ENCODE measurements at places on chromosomes 6 and 20. TPM values are rescaled to one million over a fixed set of nuclear protein-coding genes. Genes with fewer than 3 reads are reported as not detected.

TAPBP gene
- 61.6 TPM for total RNA-seq

UBD gene
- total RNA-seq, result not detected

- peak; percentile 23 for DNase-seq
Observed at GRCh38 chr6:136782021-136782770, 10.1 kb downstream of the MAP3K5 start.

DNA sequence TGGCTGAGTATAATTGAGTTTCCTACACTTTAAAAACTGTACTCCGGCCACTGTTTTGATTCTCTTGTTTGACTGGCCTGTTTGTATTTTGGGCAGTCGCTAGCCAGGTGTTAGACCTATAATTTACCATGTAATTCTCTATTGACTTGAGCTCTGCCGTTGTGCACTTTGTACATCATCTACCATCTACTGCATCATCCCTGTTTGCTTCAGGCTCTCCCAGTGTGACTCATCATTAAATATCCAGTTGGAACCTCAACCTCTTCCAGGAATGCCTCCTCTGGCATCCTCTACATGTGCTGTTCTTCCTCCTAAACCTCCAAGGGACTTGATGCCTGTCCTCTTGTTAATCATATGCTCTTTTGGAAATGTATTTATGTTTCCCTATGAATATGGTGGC, 72.3 kb downstream of the FARS2 start:
- peak; percentile 37 for DNase-seq

DNA sequence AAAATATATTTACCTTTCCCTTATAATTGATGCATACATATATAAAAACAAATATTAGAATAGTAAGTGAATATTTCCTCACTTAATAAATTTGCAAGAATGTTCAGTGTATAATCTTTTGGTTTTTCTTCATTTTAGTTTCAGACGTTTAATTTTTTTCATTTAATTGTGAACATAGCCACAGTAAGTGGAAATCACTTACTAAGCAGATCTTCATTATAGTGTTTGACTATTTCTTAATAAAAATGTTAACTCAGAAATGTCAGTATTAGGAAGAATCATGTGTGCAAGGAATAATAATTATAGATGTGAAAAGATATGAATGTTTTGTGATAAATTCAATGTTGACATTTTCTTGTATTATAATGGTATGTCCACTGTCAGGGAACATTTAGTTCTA, 27.4 kb downstream of the STXBP5 start:
- DNase-seq, result no peak

- peak; percentile 62 for DNase-seq
Observed at GRCh38 chr20:62815066-62815991, 1.5 kb upstream of the COL9A3 start.

- no peak for DNase-seq
Observed at GRCh38 chr6:40946738-40947301, 92.2 kb downstream of the UNC5CL start.

ZNF292 gene
- total RNA-seq, result 13.9 TPM

DNA sequence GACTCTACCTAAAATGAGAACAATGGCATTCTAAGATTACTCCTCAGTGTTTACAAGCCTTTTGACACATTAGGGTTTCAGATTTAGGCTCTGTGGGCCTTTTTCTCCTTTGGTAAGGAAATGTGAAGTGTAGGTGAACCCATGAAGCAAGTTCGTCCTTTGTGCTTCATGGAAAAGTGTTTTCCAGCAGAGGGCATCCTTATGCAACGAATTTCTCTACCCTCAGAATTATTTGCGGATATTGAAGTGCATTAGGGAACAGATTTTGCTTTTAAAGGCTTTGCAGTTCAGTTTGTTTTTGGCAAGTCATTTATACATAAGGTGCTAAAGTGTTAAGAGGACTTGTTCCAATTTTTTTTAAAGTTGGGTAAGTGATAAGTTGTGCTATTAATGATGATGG, 55.7 kb upstream of the FERMT1 start:
- DNase-seq, result peak; percentile 31

HEY2 gene
- not detected for total RNA-seq

GRCh38 chr20:46230801-46231282, 77.5 kb downstream of the CDH22 start:
- DNase-seq, result peak; percentile 53

GRCh38 chr6:39210450-39210849, 18.8 kb downstream of the KCNK5 start:
- no peak for DNase-seq

PSORS1C2 gene
- total RNA-seq, result not detected

DNA sequence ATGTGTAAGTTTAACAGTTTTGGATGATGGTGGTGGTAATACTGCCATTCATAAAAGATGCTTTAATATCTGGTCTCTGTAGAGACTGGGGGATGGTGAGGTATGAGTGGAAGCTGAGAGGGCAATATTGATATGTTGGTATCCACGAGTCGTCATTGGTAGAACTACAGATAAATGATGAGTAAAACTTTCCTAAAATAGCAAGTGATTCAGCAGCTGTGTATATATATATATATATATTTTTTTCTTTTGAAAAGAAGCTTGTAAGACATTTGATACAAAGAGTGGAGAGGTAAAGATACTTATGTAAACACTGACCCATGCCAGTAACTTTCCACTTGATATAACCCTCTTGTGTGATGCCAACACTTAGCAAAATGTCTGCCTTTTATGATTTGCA, 41.7 kb upstream of the CITED2 start:
- DNase-seq, result no peak

- no peak for DNase-seq
Observed at GRCh38 chr6:21222656-21223055, 370.9 kb upstream of the SOX4 start.

GRCh38 chr20:58148891-58149290, 79.6 kb downstream of the ANKRD60 start:
- DNase-seq, result no peak

GRCh38 chr6:99940582-99940981, 53.4 kb downstream of the MCHR2 start:
- no peak for DNase-seq

DNA sequence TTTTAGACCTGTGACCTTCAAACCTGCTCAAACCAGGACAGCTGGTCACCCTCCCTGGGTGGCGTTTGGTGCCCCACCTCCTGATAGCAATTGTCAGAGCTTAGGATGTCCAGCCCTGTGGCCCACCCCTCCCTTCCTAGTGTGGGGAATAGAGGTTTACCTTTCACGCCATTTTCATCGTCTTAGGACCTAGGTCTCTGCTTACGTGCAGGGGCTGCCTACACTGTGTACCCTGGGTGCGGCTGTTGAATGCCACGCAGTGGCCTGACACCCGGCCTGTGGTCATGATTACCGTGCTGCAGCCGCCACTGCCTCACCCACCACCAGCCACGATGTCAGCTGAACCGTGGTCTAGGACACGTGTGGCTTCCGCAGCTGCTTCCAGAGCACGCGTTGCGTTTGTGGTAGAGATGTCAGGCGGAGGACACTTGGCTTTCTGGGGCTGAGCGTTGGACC, 157.3 kb downstream of the DTNBP1 start:
- DNase-seq, result no peak

DNA sequence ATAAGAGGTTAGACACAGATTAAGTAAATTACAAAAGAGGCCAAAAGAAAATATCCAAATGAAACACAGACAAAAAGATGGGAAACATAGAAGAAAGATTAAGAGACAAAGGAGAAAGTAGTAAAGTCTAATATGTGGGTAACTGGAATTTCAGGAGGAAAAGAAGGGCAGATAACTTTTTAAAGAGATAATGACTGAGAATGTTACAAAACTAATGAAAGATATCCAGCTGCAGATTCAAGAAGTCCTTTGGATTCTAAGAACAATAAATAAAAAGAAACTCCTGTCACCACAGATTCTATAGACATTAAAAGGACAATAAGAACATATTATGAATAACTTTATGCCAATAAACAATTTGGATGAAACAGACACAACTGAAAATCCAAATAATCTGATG, 90.1 kb downstream of the WASF1 start:
- no peak for DNase-seq

IL17F gene
- not detected for total RNA-seq

DNA sequence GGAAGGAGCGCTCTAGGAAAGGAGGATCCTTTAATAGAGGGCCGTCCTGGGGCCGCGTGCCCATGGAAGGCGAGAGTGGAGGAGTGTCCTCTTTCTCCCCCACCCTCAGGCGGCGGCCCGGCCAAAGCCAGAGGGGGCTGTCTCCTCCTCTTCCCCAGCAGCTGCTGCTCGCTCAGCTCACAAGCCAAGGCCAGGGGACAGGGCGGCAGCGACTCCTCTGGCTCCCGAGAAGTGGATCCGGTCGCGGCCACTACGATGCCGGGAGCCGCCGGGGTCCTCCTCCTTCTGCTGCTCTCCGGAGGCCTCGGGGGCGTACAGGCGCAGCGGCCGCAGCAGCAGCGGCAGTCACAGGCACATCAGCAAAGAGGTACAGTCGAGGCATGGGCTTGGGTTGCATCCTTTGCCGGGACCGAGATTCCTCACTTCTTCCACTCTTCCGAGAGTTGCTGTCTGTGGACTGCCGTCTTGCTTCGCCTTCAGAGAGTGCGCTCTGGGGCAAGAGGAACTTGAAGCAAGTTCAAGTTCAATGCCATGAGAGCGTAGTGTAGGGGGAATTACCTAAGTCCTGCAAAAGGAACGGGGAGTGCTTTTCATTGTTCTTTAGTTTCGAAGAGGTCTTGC, at the start of gene LAMA2:
Gene LAMA2, plus strand, starts transcription at position 148 of the 621 bp plus-strand sequence. Its CDS starts 108 bp downstream, at position 256.
- DNase-seq, result peak; percentile 60

- no peak for DNase-seq
Observed at GRCh38 chr6:91240878-91241603, 654.2 kb upstream of the MAP3K7 start.

GRCh38 chr6:138567052-138567451, 67.8 kb upstream of the NHSL1 start:
- DNase-seq, result no peak

DNA sequence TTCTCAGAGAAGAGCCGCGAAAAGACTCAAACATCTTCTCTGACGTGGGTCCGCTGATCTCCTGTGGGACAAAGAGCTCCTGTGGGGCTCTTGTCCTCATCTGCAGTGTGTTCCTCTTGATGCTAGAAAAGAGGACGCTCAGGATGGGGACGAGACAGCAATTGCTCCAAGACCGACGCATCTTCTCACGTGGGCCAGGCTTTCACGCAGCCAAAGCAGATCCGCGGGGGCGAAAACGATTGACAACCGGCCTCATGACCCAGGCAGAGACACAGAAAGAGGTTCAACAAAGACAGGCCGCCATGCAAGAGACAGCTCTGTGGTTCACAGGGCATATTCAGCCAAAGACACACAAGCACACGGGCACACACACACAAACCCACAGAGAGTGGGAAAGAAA, 971.8 kb upstream of the DEFB115 start:
- DNase-seq, result no peak

GRCh38 chr6:80544976-80545722, 438.7 kb downstream of the BCKDHB start:
- DNase-seq, result no peak

- no peak for DNase-seq
Observed at GRCh38 chr6:107601406-107601805, 111.5 kb downstream of the SOBP start.

DNA sequence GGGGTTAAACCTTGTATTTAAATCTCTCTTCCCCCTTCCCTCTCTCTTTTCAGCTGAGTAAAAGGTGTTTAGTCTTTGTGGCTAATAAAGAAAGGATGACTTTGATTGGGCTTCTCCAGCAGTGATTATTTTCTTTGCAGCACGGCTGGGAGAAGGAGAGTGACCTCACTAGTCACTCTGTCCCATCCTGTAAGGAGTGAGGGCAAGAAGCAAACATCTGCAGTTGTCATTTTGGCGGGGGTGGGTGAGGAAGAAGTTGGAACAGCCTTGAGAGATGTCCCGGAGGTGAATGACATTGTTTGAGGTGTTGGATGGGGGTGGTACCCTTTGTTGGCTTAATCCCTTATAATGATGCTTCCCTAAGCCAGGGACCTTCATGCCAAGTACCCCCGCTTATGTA, 223.6 kb downstream of the EYA2 start:
- no peak for DNase-seq

DNA sequence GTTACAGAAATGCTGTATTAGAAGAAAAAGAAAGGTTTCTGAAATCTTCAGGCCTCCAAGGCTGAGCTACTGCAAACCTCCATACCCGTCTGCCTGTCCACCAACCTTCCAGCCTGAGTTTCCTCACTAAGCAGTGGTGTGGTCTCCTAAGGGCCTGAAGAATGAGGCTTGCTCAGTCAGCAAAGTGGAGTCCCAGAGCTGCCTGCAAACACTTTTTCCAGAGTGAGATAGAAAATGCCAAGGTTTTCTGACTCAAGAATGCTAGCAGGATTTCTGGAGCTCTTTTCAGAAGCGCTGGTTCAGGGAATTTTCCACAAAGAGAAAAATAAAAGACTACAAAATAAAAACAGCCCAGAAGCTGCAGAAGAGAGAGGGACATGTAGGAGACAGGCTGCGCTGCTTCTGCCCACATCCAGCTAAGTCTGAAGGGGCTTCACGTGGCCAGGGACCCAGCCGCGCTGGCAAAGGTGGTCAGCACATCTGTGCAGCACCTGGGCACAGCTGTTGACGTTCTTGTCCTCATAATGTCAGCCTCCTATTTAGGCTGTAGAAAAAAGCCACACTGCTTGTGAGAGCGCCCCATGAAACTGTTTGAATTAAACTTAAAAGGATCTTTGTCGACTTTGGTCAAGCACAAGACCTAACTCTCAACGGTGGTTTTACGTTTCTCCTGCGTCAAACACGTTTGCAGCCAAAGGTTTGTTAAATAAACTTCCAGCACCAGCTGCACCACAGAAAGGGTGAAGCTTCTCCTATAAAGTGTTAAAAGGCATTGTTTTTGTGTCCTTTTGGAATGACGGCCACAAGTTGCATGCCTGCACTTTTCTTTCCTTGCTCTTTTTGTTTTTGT, 209.0 kb downstream of the THBS2 start:
- no peak for DNase-seq

PDE10A gene
- total RNA-seq, result 12.1 TPM

POU5F1 gene
- not detected for total RNA-seq

DNA sequence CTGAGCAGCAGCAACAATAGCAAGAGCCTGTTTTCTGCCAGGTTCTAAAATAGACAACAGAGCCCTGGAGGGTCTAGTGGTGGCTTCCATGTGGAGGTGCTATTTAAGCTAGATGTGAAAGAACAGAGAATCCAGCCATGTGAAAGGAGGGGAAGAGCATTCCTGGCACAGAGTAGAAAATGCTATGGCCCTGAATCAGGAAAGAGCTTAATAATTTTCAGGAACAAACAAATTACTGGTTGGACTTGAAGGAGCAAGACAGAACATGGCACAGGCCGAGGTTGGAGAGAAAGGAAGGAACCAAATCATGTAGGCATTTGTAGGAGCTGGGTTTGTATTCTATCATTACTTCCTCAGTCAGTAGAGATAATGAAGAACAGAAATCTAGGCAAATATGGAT, 98.3 kb downstream of the AIG1 start:
- DNase-seq, result no peak

CCN5 gene
- not detected for total RNA-seq

DACT2 gene
- not detected for total RNA-seq

DTD1 gene
- 154 TPM for total RNA-seq
